ENCODE measurements at places on chromosomes 5 and 9.

GRCh38 chr9:3809724-3810123 is 283.9 kb upstream of the RFX3 start:
- DNase-seq, result no peak

- no peak for DNase-seq
Observed at GRCh38 chr5:72922422-72922821, 33.4 kb upstream of the FCHO2 start.

GRCh38 chr5:170378740-170379139 is 10.4 kb downstream of the KCNMB1 start:
- no peak for DNase-seq

- DNase-seq, result no peak
Observed at GRCh38 chr5:65828022-65828896, 98.1 kb upstream of the ERBIN start.

DNA sequence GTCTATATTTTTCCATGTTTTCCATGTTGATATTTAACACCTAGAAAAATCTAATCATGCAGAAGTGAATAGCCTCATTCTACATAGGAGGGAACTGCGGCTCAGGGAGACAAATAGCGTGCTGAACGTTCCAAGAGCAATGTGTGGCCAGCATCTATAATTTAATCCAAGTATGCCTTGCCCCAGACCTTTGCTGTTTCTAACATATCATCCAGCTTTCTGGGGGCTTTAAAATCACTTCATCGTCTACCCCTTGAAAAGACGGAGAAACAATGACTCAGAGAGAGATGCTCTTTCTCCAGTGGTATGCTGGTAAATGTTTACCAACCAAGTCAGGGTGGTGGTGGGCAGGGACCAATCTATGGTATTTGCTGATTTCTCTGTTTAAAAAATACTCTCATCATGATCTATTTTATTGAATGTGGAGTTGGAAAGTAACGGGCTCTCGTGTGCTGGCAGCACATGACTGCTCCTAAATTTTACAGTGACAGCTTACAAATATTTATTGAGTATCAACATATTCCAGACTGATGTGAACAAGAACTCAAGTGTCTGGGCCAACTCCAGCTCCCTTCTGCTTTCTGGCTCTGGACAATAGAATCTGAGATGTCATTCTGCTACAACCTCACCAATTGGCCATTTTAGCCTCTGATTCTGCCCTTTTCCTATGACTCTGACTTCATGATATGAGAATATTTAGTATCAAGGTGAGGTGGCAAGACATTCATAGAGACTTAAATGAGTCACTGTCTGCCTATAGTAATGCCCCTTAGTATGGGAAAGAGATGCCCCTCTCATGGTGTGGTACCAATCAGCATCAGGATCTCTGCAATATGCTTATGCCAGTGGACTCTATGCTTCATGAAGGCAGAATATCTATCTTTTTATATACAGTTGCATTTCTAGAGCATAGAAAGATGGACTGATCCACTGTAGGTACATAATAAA is 407.4 kb upstream of the TNC start:
- no peak for DNase-seq

DNA sequence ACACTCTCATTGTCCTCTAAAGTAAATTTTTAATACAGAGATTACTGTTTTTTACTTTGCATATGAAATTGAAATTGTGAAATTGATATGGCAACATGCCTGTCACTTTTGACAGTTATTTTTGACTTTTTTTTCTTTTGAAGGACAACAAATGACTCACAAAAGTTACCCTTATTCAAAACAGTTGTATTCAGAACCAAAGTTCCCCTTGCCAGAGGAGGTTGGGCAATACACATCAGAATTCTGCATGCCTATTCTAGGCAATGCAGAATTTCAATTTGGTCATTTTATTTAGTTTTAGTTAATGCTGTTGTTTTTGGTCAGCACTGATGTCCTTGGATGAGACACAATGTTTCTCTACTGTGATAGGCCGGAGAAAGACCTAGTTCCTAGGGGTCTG is 299.1 kb upstream of the PRR16 start:
- no peak for DNase-seq

GRCh38 chr9:8259028-8259427 is 459.4 kb upstream of the DMAC1 start:
- no peak for DNase-seq

DNA sequence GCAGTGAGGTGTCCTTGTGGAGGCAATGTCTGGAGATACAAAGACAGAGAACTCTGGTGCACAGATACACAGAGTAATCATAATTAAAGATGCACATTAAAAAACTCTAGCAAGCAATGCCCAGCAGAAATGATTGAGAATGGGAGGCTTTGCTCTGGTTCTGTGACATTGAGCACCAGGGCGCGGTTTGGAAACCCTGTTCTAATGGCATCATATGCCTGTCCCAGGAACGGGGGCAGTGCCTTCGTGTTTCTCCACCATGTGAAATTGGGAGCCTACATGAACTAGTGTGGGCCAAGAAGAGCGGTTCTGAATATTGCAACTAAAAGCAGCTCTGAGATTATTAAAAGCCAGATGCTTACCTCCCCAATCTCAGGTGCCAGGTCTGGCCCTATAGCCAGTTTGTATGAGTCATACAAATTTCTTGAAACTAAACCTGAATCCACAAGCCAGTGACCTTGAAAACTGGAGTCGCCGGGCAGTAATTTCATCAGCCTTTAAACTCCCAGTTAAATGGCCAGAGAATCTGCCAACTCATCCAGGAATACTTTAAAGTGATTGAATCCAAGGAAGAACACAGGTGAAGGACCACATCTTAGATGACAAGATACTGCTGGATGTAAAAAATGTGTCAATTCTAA is 22.2 kb upstream of the CTSL start:
- no peak for DNase-seq

DNA sequence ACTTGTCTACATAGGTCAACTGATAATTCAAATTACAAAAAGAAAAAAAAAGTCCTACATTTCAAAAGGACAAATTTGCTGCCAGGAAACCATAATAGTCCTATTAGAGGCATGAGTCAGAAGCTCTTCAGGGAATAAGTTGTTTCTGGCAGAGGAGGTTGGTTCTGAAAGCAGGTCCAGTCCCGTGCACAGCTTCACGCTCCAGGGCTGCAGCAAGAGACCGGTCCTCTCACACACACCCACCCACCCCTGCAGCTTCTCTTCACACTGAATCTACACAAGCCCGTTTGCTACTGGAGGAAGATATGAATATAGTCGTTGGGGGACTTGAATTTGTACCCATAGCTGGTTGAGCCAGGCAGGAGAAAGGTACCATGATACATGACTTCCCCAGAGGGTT is 36.9 kb upstream of the SLC1A3 start:
- DNase-seq, result no peak

- DNase-seq, result no peak
Observed at GRCh38 chr9:134379831-134380365, 53.6 kb downstream of the RXRA start.

GRCh38 chr9:87722393-87723088 is 3.4 kb upstream of the CTSL start:
- no peak for DNase-seq

Data from activated CD4-positive, alpha-beta T cell treated with anti-CD3 and anti-CD28 coated beads, Interleukin-2, amount 50 U/mL, for 4 hours (primary cell).